ENCODE measurements at places on chromosomes 3 and 15.

GRCh38 chr3:13209634-13209997 lies 136.4 kb upstream of the IQSEC1 start:
- no peak for DNase-seq

- no peak for DNase-seq
These were observed 42.0 kb downstream of the SRP14 start for GRCh38 chr15:39997031-39997430.

GRCh38 chr3:156300929-156301840 lies 180.8 kb downstream of the KCNAB1 start:
- DNase-seq: no peak

DNA sequence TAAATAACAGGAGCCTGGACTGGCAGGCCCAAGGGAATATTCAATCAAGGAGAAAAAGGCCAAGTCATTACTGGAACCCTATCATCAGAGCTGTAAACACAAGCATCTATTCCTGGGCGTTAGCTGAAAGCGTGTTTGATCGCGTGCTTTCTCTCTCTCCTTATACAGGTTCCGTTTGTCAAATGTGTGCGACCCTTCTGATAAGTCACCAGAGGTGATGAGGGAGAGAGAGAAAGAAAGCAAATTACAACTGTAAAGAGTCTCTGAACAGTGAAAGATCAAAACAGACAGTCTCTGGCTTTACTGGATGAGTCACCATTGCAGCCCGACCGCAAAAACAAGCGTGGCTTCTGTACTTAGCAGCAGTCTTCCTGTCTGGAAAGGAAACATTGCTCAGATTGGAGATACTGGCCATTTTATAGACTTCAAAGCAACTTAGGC lies 39.5 kb upstream of the TPRG1 start:
- no peak for DNase-seq

GRCh38 chr15:98878862-98879261 lies 128.7 kb downstream of the PGPEP1L start:
- no peak for DNase-seq

GRCh38 chr3:3069723-3070122 lies 40.5 kb downstream of the IL5RA start:
- DNase-seq: no peak

- DNase-seq: no peak
These were observed 12.2 kb downstream of the CLN6 start for GRCh38 chr15:68217341-68217740.

Measured in vagina (tissue), 2 donors.